Natural killer cell (primary cell): ENCODE measurements at places on chromosomes 7 and 10. TPM values are rescaled to one million over a fixed set of nuclear protein-coding genes. Genes with fewer than 3 reads are reported as not detected.

- peak overlapping the region; percentile 37 for H3K27ac ChIP-seq
- H3K4me3 ChIP-seq: no peak overlapping the region
- peaks cover 37% of the 10 kb centered on the region for H3K4me1 ChIP-seq
These were observed 29.8 kb upstream of the VCL start for GRCh38 chr10:73968098-73968521.

Gene EVX1
- not detected for total RNA-seq

DNA sequence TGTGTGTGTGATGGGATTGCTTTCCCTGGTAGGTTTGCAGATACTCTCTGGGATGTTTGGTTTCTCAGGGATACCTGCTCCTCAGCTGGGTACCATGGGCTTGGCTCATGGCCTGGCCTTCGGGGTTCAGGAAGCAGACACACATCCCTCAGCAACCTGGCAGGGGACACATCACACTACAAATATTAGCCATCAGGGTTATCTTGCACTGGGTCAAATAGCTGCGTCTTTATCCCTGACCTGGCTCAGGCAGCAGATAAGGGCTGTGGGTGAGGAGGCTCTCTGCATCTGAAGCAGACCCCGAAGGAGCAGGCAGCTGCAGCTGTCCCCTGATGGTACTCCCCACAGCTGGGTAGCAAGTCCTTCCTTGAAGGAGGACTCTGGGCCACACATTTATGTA is 25.7 kb upstream of the CDHR3 start:
- H3K4me3 ChIP-seq: no peak overlapping the region
- H3K27ac ChIP-seq: no peak overlapping the region
- no peaks in the 10 kb centered on the region for H3K4me1 ChIP-seq
- H3K27me3 ChIP-seq: no peaks in the 10 kb centered on the region
- DNase-seq: no peak

GRCh38 chr7:157124690-157125089 is 14.0 kb upstream of the UBE3C start:
- H3K4me3 ChIP-seq: no peak overlapping the region
- no peak for DNase-seq
- no peaks in the 10 kb centered on the region for H3K4me1 ChIP-seq
- no peak overlapping the region for H3K27ac ChIP-seq
- no peaks in the 10 kb centered on the region for H3K36me3 ChIP-seq
- no peaks in the 10 kb centered on the region for H3K27me3 ChIP-seq

DNA sequence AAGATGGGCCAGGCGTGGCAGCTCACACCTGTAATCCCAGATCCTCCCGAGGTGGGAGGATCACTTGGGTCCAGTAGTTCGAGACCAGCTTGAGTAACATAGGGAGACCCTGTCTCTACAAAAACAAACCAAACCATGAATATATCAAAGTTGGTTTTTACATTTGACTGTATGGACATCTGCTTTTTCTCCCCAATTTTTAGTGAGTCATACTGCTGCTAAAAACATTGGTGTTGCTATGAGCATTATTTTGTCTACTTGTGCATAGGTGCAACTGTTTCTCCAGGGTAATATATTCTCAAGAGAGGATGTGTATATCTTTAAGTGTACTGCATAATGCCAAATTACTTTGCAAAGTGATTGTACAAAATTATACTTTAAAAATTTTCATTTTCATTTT is 769 bp upstream of the TMEM248 start:
- DNase-seq: no peak
- no peaks in the 10 kb centered on the region for H3K27me3 ChIP-seq
- peaks cover 27% of the 10 kb centered on the region for H3K4me1 ChIP-seq
- peaks cover 2% of the 10 kb centered on the region for H3K36me3 ChIP-seq

Gene VIPR2
- total RNA-seq: 2.2 TPM

Gene OR9A2
- not detected for total RNA-seq
